NAMALWA (cell line): ENCODE measurements at places on chromosomes 7 and 10.

GRCh38 chr7:101681170-101682007 is 52.3 kb upstream of the MYL10 start:
- DNase-seq = no peak

- peak; percentile 16 for DNase-seq
Measured at GRCh38 chr10:92801978-92802872, 46.1 kb upstream of the EXOC6 start.

- DNase-seq = no peak
Measured at GRCh38 chr7:97450516-97450915, 281.4 kb upstream of the TAC1 start.

GRCh38 chr10:77629775-77630506 is 7.7 kb downstream of the KCNMA1 start:
- DNase-seq = no peak
